DMS153 (cell line): ENCODE measurements at places on chromosomes 2 and 18.

GRCh38 chr2:156765450-156765849 is 329.3 kb downstream of the GPD2 start:
- no peak for DNase-seq

DNA sequence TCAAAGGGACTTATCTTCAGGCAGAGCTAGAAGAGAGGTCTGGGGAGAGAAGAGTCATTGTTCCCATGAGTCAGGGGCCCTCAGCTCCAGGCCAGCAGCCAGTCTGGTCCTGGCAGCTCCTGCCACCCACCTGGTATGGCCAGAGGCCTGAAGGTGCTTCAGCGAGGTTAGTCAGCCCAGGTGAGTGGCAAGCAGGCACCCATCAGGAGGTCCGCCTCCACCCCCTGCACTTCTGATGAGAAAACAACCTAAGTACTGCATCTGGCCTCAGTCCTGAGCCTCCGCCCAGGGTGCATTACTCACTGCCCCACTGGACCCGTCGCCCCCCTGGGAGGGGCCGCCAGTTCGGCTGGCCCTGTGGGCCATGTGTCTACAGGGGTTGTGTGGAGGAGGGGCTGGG is 130.2 kb downstream of the INHBB start:
- no peak for DNase-seq

DNA sequence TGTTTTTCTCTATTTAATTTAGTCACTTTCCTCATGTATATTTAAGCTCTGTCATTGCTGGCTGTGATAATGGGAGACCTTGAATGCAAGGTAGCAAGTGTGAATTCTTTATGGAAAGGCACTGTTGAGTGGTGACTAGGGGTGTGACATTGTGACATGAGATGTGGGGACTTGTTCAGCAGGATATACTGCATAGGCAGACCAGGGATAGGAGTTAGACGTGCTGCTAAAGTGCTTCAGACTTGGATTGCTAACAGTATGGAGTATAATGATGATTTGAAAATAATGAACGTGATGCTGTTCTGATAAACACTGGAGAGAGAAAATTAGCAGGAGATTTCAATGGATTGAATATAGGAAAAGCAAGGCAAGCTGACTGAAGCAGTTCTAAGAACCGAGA is 135.1 kb downstream of the NCOA1 start:
- DNase-seq: no peak

DNA sequence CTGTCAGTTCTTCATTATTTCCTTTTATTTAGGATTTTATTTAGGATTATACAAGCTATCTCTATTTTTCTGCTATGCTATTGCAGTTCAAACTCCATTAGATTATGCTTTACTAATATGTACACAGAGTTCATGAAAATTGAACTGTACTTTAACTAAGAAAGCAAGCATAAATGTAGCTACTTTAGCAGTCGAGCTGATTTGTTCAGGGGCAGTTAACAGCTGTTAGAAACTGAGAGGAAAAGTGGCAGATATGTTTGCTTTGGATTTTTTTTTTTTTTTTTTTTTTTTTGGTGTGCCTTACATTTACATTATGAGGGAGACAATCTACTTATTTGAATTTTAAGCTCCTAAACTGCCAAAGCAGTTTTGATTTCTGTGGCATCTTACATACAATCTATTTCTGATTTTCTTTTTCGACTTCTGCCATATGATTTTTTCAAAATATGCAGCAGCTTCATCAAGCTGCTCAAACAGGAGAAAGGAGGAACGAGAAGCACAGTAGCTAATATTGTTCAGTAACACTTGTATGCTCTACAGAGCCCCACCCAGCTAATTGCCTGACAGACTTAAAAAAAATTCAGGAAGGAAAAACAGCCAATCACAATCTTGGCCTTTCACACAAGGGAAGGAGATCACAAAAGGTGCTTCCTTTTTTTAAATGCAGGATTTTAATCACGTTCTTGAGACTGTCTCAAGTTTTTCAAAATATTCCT is 233.4 kb upstream of the SIX3 start:
- DNase-seq: peak; percentile 45

DNA sequence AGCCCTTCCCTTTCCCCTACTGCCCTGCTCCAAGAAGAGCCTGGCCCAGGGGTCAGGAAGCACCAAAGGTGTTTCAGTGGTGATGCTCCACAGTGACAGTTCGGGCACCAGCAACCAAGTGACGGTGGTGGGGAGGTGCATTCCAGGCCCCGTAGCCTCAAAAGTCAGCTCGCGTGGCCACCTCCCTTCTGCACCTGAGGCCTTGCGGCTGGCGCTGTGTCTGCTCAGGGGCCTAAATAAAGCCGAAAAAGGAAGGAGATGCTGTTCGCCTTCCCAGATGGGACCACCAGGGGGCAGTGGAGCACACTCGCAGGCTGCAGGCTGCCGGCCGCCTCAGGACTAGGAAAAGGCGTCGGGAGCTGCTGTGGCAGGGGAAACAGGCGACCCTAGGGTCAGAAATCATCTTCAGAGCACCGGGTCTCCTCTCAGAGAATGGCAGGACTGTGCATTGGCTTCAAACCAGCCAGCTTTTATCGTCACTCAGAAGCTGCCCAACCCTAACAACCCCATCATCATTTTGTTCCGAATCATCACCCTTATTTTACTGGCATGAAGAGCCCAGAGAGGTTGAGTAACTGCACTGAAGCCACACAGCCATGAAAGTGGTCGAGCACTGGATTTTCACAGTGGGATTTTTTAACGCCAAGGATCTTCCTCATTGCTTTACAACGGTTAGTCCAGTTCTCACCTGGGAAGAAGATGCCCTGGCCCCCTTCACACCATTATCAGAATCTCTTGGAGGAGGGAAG is 213.0 kb upstream of the CELF4 start:
- peak; percentile 17 for DNase-seq
